Heart right ventricle (tissue), 16 donors: ENCODE measurements at places on chromosomes 2 and 18. TPM values are rescaled to one million over a fixed set of nuclear protein-coding genes. Genes with fewer than 3 reads are reported as not detected.

DNA sequence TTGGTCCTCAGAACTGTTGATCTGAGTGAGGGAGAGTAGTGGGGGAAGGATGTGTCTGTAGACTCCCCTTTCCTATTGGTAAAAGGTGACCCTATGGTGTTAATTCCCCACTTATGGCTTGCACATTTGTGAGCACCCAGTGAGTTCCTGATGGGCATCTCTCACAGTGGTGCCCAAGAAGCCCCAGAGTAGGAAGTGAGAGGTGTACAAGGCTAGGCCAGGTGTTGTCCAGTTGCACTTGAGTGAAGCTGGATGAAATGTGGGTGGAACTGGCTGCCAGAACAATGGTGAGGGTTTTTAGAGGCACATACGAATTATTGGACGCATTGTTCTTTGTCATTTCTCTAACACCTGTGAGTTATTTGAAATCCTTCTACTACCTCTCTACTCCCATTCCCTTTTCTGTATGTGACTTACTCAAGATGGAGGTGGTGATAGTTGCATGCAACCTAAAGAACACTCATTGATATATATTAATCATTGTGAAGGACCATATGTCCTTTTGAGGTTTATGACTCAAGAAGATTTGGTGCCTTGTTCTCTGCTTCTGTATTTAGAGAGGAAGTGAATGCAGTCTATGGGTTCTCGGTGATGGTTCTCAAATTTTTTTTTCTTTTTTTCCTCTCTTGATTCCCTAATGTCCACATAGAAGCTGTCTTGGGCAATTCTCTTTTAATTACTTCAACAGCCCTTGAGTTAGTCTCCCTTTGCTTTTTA is 162.7 kb downstream of the FSHR start:
- DNase-seq: no peak

GRCh38 chr2:177029501-177029900 is 183.1 kb upstream of the HNRNPA3 start:
- DNase-seq: no peak

SUMO1 gene
- 72.8 TPM for total RNA-seq

DNA sequence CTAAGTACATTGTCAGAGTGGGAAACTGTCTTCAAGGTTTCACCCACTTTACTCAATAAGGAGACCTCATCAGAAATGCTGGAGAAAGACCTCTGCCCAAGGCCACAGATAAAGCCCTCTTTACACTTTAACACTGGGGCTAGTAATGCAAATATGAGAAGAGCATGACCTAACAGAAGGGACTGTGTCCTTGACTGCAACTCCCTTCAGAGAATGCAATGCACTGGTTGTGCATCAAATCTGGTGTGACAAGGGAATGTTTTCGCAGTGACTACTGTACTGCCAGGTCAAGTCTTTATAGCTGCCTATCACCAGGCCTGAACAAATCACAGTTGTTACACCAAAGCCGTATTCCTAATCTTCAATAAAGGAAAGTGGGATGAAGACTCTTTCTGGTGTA is 28.6 kb downstream of the CDH19 start:
- DNase-seq: no peak

DNA sequence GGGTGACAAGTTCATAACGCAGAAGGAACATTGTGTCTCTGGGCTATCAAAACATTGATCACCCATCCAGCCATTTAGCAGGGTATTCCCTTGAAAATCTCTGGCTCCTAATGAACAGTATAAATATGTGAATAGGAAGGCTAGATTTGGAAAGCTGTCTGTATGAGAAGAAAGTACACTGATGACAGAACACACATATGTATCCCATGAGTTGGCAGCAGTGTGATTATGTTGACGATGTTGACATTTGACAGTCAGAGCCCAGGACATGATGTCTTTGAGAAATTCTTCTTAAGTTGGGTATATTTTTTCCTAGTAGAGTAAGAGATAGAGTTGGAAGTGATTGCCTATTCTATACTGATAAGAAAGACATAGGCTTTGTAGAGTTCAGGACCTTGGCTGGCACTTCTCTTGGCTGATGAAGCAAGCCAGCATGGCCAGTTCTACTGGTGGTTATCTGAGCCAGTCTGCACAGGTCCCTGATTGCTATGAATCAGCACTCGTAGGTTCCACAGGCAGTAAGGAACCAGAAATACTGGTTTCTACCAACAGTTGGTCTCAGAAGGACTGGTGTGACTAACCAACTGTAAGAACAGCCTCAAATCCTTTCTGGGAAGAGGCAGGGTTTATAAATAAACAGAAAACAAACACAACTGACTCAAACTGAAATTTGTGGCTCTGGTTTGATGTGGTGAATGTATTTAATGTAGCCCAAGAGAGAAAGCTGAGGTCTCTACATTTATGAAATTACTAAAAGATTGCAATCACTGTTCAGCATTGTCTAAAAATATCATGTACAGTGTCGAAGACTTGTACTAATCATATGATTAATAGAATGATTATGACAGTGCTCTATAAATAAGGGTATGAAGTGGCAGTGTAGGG is 43.9 kb upstream of the RAPH1 start:
- DNase-seq: no peak

- no peak for DNase-seq
Measured at GRCh38 chr2:68274022-68274421, 21.7 kb upstream of the PPP3R1 start.

PCARE gene
- total RNA-seq: 0.36 TPM

SLC4A1AP gene
- total RNA-seq: 19.1 TPM

DNA sequence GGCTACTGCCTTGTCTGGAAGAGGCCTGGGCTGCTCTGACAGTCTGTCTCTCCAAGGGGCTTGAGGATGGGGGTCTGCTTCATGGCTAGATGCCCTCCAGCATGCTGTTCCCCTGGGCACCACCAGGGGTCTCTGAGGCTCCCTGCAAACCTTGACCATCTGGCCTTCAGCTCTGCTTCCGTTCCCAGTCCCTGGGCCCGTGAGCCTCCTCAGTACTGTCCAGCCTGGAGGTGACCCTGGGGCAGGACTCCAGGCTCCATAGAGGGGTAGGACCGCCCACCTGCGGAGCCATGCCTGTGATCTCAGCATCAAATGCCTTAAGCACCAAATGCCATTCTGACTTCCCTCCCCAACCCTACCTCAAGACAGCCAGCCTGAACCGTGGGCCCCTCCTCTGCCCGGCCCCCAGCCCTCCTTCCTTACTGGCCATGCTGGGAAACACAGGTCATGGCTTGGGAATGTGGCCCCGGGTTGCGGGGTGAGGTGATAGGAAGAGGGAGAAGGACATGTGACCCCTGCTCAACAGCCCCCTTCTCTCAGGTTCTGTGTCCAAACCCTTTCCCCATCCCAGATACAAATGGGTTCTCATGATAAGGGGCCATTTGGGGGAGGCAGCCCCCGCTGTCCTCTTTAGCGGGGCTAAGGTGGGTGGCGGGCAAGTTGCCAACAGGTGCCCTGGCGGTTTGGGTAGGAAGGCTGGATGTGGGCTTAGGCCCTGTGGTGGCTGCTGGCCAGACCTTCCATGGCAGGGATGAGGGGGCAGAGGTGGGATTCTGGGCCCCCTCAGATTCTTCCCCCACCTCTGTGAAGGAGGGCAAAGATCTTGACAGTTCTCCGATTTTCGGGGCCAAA is 25.0 kb downstream of the SPEG start:
- DNase-seq: peak; percentile 66

DNA sequence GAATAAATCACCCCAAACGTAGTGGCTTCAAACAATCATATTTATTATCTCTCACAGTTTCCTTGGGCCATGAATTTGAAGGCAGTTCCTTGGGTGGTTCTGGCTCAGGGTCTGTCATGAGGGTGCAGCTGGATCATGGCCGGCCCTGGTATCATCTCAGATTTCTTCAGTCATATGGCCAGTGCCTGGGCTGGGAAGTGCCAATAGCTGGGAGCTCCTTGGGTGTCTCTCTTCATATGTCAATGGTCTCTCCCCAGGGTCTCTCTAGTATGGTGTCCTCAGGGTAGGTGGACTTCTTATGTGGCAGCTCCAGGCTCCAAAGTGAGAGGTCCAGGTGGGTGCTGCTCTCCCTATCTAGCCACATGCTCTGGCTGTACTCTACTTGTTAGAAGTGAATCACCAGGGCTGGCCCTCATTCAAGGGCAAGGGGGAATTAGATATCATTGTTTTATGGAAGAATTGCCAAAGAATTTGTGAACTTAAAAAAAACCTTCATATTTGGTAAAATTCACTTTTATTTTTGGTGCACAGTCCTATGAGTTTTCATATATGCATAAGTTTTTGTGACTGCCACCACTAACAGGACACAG is 15.4 kb downstream of the FHOD3 start:
- DNase-seq: no peak

- no peak for DNase-seq
Measured at GRCh38 chr2:95317123-95317500, 20.0 kb downstream of the KCNIP3 start.

DNA sequence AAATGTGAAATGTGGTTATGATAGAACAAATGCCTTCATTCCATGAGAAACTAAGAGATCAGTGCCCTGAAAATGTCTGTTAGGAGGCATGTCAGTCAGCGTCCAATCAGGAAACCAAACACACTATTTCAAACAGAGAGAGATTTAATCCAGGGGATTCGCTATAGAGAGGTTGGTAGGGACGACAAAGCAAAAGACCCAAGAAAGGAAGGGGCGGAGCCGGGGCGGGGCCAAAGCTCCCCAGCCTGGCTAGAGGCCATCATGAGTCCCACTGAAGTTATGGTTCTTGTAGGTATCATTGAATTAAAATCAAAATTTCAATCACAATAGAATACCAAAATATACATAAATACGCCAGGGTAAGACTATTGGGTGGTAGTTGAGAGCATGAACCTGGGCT is 32.9 kb upstream of the RNF149 start:
- peak; percentile 18 for DNase-seq

ATOH8 gene
- 20.2 TPM for total RNA-seq

DNA sequence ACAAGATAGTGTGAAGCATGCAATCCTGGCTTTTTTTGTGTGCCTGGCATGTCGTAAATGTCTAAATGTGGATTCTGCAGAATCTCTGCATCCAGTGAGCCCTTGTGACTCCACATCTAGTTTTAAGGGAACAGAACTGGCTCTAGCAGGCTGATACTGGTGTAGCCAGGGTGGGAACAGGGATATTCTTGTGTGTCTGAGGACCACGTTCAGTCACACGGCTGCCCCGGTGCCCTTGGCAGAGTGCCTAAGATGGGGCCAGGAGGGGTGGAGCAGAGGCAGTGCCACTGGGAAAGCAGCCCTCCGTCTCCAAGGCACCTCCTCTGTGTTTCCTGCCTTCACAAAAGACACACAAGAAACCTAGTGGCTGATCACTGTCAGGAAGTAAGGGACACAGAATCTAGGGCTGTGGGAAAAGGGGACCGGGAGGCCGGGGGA is 91.5 kb upstream of the PARD3B start:
- peak; percentile 46 for DNase-seq

GRCh38 chr2:8406271-8406670 is 275.6 kb upstream of the ID2 start:
- no peak for DNase-seq

DNA sequence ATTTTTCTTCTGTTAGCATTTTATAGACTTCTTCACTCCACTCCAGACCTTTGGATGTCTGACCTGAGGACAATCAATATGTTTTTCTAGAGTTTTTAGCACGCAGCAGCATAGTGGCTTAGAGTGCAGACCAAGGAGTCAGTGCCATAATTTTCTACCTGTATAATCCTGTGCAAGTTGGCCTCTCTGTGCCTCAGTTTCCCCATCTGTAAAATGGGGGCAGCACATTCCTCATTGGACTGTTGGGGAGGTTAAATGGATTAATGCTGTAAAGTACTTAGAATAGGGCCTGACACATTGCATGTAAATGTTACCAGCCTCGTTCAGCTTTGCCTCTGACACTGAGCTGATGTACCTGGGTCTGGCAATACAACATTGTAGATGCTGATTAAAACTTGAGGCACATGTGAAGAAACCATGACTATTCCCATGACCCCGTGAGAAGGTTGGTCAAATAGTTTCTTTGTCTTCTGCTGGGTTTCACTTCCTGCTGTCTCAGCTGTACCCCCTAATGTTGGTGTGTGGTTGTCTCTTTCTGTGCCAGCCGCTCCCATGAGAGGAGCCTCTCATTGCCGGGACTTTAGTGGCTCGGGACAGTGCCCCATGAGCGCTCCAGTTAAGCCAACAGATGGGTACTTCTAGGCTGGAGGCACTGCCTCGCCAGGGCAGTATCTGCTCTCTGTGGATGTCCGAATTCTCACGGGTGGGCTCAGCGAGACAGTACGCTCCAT is 125.3 kb downstream of the SH3RF3 start:
- no peak for DNase-seq

TCF23 gene
- total RNA-seq: 0.13 TPM

RIT2 gene
- total RNA-seq: not detected

SLC8A1 gene
- total RNA-seq: 1,380 TPM

DNA sequence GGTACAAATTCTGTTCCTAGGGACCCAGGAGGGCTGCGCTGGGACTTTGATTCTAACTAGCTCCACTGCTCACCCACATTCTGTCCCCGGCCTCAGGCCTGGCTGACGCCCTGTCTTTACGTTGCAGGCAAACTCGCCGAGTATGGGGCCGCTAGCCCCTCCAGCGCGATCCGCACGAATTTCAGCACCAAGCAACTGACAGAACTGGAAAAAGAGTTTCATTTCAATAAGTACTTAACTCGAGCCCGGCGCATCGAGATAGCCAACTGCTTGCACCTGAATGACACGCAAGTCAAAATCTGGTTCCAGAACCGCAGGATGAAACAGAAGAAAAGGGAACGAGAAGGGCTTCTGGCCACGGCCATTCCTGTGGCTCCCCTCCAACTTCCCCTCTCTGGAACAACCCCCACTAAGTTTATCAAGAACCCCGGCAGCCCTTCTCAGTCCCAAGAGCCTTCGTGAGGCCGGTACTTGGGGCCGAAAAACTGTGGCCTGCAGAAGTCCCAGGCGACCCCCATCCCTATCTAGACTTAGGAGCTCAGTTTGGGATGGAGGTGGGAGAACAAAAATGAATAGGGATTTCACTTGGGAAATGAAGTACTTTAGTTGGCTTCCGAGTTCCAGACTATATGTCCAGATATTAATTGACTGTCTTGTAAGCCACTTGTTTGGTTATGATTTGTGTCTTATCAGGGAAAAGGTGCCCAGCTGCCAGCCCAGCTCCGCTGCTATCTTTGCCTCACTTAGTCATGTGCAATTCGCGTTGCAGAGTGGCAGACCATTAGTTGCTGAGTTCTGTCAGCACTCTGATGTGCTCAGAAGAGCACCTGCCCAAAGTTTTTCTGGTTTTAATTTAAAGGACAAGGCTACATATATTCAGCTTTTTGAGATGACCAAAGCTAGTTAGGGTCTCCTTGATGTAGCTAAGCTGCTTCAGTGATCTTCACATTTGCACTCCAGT is 1.5 kb downstream of the HOXD1 start:
- DNase-seq: no peak

GALNT13 gene
- total RNA-seq: not detected

EDAR gene
- not detected for total RNA-seq

GRCh38 chr18:37393221-37393827 is 172.3 kb downstream of the CELF4 start:
- no peak for DNase-seq

GRCh38 chr2:80281049-80281448 is 23.5 kb downstream of the LRRTM1 start:
- DNase-seq: no peak
